ENCODE measurements at places on chromosomes 3 and 15. TPM values are rescaled to one million over a fixed set of nuclear protein-coding genes. Genes with fewer than 3 reads are reported as not detected.

DNA sequence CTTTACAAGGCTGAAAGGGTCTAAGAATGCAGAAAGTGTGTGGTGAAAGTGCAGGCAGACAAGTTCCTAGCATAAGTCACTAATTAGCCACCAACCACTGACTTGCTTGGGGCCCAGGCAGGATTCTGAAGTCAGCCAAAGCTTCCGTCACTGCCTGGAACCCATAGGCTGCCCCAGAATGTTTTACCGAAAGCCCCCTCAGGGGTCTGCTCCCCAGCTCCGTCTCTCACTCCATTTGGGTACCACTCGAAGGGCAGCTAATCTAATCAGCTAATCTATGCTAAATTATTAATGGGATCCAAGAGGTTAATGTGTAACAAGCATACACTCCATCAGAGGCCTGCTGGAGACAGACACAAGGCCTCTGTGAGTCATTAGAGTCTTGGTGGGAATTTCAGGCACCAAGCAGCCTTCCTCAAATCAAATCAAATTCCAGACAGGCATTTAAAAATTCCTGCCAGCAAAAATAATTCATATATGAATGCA, 13.2 kb downstream of the ADAMTS9 start:
- DNase-seq: no peak

- DNase-seq: no peak
These were observed 131.9 kb upstream of the STRIT1 start for GRCh38 chr3:155425396-155425795.

GRCh38 chr15:66459818-66460615, 37.5 kb downstream of the SNAPC5 start:
- no peak for DNase-seq

GRCh38 chr3:20326541-20326940, 140.5 kb upstream of the SGO1 start:
- no peak for DNase-seq

DNA sequence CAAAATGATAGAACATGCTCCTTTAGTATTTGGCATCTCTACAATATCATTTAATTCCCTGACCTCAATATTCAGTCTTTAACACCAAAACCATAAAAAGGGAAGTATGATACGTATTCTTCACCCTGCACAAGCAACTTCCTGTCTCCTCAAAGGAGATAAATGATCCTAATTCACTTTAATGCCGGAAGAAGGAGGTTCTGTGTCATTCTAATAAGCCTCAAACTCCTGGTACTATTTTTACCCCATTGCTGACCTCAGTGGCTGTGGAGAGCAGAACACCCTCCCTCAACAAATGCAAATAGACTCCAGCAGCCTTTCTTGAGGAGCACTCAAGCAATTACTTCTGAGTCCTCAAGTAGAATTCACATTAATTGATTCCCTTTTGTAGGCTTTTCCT, 173.3 kb downstream of the TMEM108 start:
- no peak for DNase-seq

Gene SNTN
- total RNA-seq: not detected

All from type B pancreatic cell (in vitro differentiated cells).